ENCODE measurements at places on chromosomes 2 and 18.
A peak's percentile ranks its signal among the peaks of the same experiment; 100 is the strongest.

DNA sequence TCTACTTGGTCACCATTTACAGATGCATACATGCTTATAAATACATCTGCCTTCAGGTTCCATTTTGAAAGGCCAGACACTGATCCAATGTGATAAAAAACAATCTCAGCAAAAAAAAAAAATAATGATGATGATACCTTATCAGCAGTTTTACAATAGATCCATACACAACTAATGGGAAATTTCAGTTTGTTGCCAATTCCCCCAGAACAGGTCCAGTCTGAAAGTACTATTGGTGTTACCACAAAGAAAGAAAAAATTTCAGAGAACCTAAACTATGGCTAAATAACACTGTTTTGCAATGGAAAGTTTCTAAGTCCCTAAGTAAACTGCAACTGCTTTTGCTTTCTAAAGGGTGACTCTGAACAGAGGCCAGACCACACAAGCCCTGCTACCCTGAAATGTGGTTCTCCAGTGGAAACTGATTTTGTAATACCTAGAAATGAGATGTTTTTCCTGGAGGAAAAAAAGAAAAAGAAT lies 54.1 kb downstream of the LPIN2 start:
- DNase-seq: no peak

- DNase-seq: no peak
Observed at GRCh38 chr2:28364610-28365009, 28.0 kb upstream of the FOSL2 start.

DNA sequence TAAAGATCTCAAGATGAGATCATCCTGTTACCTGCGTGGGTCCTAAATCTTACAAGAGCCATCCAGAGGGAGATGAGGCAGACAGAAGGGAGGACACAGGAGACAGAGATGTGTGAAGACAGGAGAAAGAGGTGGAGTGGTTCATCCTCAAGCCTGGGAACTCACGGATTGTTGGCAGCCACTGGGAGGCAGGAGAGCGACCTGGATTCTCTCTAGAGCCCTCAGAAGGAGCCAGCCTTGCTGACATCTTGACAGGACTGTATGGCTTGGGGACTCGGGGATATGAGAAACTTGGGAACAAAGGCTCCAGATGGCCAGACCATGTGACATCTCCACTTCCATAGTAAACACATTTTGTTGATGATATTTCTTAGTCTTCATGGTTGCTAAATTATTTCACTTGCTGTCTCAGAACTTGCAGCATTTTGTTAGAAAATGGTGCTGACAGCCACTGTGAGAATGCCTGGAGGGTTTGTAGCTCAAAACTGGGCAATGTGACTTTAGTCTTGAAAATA lies 57.8 kb upstream of the MC2R start:
- DNase-seq: no peak

- no peak for DNase-seq
Observed at GRCh38 chr2:140506606-140507005, 1624.2 kb downstream of the LRP1B start.

GRCh38 chr2:207066791-207067460 lies 98.8 kb downstream of the KLF7 start:
- DNase-seq: no peak

- peak; percentile 71 for DNase-seq
Observed at GRCh38 chr2:233061591-233062450, 1.7 kb downstream of the INPP5D start.

DNA sequence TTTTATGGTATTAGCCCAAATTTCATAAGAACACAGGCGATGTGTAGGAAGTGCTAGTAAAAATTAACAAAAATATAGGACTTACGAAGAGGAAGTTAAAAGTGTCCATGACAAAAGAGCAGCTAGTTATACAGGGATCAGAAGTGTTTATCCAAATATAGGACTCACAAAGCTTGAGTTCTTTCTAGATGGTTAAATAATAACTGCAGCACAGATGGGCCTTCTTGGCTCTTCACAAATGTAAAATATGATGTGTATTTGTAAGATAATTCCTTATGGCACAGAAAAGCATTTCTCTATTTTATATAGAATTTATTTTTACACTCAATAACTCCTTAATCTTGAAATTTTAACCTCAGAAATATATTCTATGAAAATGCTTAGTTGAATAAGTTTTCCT lies 100.9 kb upstream of the SPHKAP start:
- DNase-seq: no peak

DNA sequence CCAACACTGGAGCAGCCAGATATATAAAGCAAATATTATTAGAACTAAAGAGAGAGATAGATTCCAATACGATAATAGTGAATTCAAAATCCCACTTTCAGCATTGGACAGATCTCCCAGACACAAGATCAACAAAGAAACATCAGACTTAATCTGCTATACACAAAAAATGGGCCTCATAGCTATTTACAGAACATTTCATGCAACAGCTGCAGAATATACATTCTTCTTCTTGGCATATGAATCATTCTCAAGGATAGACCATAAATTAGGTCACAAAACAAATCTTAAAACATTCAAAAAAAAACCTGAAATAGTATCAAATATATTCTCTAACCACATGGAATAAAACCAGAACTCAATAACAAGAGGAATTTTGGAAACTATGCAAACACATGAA lies 23.8 kb upstream of the BAZ2B start:
- no peak for DNase-seq

GRCh38 chr2:10412380-10412779 lies 35.7 kb downstream of the ODC1 start:
- DNase-seq: no peak

GRCh38 chr2:69204654-69205053 lies 182.4 kb downstream of the GFPT1 start:
- no peak for DNase-seq

DNA sequence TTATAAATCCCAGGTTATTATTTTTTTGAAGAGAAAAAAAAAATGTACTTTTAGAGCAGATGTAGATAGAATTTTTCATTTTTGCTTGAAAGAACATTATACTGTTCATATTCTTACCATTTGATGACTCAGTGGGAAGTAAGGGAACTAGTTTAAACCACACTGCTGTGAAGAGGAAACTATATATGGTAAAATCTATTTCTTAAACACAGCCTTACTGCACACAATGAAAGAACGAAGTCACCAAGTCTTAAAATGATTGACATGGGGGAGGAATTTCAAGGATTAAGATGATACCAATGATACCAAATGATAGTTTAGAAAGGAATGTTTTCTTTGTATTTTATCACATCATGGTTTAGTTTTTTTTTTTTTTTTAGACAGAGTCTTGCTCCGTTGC lies 5.0 kb downstream of the ACTR2 start:
- DNase-seq: no peak

GRCh38 chr2:140344838-140345237 lies 1564.6 kb upstream of the NXPH2 start:
- no peak for DNase-seq

DNA sequence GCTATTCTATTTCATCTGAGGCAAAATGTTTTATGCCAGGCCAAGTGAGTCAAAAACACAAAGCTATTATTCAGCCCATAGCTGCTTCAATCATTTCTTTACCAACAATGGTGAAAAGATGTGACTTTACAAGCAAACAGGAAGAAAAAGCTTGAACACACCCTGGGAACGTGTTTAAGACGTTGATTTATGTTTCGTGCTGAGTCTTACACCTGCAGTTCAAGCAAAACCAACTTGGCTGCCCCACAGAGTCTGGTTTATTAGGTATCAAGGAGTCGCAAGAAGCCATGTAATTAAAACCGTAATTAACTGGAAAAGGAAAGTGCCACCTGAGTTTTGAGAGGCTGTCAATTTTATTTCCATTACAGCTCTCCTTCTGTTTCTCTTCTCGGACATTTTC lies 295.5 kb downstream of the MEIS1 start:
- no peak for DNase-seq

DNA sequence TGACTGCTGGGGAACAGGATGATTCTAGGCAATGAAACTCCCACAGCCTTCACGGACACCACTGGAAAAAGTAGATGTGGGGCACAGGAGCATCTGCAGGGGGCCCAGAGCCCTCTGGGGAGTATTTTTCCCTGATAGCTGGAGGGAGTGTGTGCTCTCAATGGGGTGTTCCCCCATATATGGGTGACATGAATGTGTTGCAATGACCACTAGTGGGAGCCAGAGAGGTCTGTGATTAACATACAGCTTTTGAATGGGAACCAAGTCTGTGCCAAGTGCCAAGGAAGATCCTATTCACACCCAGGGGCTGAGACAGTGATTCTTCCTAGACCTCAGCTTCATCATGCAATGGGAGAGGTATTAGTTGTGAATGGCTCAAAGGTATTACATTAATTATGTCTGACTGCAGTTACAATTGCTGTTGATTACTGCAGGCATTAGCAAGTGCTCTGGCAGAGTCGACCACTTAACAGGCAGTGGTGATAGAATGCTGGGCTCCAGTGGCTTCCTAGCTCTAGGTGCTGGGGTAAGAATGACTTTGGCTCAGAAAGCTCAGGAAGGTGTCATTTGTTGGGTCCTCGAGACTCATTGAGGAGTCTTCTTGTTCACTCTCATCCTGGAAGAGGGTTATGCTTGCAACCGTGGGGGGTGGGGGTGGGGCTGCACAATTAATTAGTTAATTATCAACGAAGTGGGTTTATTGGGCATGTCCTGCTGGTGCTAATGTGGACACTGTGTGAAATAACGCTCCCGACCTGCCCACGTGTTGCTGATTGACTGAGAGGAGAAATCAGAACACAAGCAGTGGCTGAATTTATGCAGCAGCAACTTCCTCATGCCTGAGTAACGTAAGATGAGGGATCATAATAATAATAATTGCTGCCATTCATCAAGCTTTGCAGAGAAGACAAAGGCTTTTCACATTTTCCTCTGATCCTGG lies 194.1 kb downstream of the CLIP4 start:
- DNase-seq: peak; percentile 72

DNA sequence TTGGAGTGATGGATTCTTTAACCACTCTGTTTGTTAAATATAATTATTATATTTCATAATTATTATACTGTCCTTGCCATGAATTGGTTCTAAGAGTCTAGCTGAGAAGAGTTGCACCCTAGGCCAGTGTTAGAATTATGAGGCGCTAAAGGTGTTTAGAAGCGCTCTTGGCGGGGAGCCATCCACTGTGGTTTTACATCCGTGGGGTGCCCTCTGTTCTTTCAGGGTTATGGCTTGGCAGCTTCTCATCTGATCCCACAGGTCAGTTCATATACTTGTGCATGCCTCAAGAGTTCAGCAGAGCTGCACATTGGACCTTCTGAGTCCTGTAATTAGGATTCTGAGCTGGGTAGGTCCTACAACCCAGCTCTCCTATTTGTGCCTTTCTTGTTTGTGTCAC lies 9.1 kb downstream of the ASAP2 start:
- no peak for DNase-seq

GRCh38 chr2:17765398-17765797 lies 11.5 kb downstream of the GEN1 start:
- DNase-seq: peak; percentile 9

- no peak for DNase-seq
Observed at GRCh38 chr2:126642031-126642430, 13.9 kb upstream of the GYPC start.

GRCh38 chr18:6557770-6558248 lies 143.1 kb upstream of the L3MBTL4 start:
- DNase-seq: no peak

- DNase-seq: no peak
Observed at GRCh38 chr2:222042666-222043065, 256.1 kb downstream of the PAX3 start.

- DNase-seq: peak; percentile 56
Observed at GRCh38 chr18:52313213-52313612, 26.8 kb upstream of the DCC start.

- DNase-seq: peak; percentile 17
Observed at GRCh38 chr2:98809878-98810587, 79.1 kb upstream of the MGAT4A start.

DNA sequence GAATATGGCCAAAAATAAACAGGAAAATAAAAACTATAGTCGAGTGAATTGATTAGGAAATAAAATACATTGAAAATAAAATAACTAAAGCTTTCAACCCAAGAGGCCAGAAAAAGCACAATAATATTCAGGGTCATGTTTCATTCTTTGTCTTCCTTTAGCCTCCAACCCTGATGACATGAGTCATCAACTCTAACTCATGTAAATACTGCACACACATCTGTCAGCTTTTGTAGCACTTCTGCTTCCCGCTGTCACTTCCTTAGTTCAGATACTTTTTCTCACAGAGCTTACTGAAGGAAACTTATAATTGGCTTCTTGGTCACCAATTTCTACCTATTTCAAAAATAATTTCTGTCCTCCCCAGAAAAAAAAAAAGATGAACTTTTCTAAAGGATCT lies 112.8 kb downstream of the UPP2 start:
- DNase-seq: peak; percentile 27

- no peak for DNase-seq
Observed at GRCh38 chr2:15899751-15900493, 40.4 kb upstream of the MYCN start.

- no peak for DNase-seq
Observed at GRCh38 chr2:241695651-241696050, 6.2 kb upstream of the ING5 start.

- no peak for DNase-seq
Observed at GRCh38 chr2:96647681-96648080, 5.1 kb downstream of the FER1L5 start.

- DNase-seq: peak; percentile 15
Observed at GRCh38 chr2:149715005-149715592, 127.5 kb upstream of the MMADHC start.

- DNase-seq: peak; percentile 75
Observed at GRCh38 chr2:43212931-43213330, 13.5 kb downstream of the ZFP36L2 start.

- peak; percentile 31 for DNase-seq
Observed at GRCh38 chr2:213934560-213934959, 476.3 kb upstream of the VWC2L start.

- peak; percentile 15 for DNase-seq
Observed at GRCh38 chr2:7377916-7378569, 460.8 kb downstream of the RNF144A start.

- DNase-seq: no peak
Observed at GRCh38 chr2:1026141-1026540, 75.5 kb downstream of the SNTG2 start.

GRCh38 chr2:182559623-182560022 lies 132.8 kb upstream of the PDE1A start:
- DNase-seq: no peak

DNA sequence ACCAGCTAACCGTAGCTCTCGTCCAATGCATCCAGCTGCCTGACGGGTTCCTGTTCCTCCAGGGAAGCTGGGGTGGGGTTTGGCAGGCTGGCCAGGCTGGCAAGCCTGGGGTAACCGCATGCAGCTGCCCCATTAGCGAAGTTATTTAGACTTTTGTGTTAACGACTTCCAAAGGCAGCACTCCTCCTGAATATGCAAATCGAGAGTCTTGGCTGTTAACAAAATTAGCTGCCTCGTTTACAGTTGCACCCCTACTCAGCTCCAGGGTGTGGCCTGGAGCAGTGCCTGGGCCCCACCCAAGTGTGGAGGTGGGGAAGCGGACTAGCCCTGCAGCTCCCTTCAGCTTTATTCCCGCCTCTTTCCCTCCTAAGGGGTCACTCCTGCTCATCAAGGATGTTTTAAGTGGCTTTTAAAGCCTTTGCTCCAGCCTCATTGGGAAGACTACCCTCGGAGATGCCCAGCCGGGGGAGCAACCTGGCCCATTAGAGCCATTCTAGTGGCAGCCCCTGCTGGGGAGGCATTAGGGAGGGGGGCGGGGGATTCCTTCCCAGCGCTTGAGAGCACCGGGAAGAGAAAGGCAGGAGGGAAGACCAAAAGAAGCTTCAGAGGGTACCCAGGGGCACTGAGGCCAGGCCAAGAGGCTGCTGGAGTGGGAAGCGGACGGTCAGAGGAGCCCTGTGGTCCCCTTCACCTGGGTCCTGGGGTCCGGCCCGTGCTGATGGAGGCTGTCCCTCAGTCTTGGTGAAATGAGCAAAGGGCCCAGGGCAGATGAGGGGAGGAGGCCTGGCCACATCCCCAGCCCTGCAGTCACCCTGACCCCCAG lies 204.1 kb downstream of the CELF4 start:
- no peak for DNase-seq

GRCh38 chr2:123961576-123961975 lies 63.5 kb upstream of the CNTNAP5 start:
- no peak for DNase-seq

Data from small intestine (tissue), 16 donors.